Activated naive CD8-positive, alpha-beta T cell treated with anti-CD3 and anti-CD28 coated beads, Interleukin-2, amount 50 U/mL, for 24 hours (primary cell): ENCODE measurements at places on chromosomes 2 and 18.

DNA sequence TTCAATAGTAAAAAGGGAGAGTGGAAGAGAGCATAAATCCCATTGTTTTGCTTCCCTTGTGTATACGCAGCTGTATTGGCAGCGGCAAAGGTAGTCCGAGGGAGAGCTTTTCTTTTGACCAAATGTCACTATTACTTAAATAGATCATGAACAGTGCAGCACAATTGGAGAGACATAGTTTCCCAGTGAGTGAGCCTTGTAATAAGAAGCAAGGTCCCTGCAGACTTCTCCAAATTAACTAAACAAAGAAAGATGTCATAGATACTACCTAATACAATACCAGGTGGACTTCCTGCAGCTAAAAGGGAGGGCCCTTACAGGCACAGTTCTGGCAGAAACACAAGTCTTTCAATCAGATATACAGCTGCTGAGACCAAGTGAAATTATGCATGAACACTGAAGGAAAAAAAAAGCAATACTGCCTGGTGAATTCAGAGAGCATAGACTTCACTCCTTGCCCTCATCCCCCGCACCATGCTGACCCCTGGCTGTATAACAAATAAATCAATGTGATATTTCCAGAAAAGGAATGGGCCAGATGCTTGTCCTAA is 404.7 kb upstream of the CDH2 start:
- no peak for DNase-seq

- no peak for DNase-seq
These were observed 153.3 kb downstream of the RAPGEF4 start for GRCh38 chr2:172888714-172889669.

- DNase-seq: no peak
These were observed 50.1 kb downstream of the TMEM178A start for GRCh38 chr2:39715822-39716221.

- DNase-seq: no peak
These were observed 1923.8 kb upstream of the CELF4 start for GRCh38 chr18:39489431-39489830.

DNA sequence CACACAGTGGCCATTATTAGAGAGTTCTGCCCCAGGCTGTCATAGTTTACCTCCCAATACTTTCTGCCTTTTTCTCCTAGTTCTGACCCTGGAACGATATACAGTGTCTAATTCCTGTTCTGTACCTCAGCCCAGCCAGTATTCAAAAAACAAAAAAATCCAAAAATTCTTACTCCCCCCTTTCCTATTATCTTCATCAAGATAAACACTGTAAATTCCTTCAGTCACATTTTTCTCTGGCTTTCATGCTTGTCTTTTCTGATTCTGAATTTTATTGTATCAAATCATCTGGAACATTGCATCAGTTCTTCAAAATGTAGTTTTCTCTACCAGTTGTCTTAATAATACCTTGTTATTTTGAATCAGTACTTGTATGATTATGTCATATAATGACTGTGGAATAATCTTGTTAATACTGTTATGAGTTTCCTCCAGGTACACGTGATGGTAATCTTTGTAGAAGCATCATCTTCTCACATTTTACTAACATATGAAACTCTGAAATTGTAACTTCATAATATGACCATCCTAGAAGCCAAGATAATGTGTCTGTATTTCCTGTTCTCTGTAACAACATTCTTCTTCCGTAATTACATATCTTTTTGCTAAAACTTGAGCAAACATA is 79.0 kb upstream of the NOSTRIN start:
- DNase-seq: no peak
